ENCODE measurements at places on chromosomes 7 and 10. TPM values are rescaled to one million over a fixed set of nuclear protein-coding genes. Genes with fewer than 3 reads are reported as not detected.

The UCN3 gene
- not detected for total RNA-seq

The SFTPA1 gene
- not detected for total RNA-seq

The PLAU gene
- total RNA-seq = 16.5 TPM

The C10orf105 gene
- under 0.01 TPM for total RNA-seq

Data from smooth muscle cell of the coronary artery (primary cell).